ENCODE measurements at places on chromosomes 4 and X. TPM values are rescaled to one million over a fixed set of nuclear protein-coding genes. Genes with fewer than 3 reads are reported as not detected.

SERTM2 gene
- total RNA-seq: not detected

LIMCH1 gene
- total RNA-seq: 0.18 TPM

ATP2B3 gene
- not detected for total RNA-seq

TEX13B gene
- 0.20 TPM for total RNA-seq

FATE1 gene
- not detected for total RNA-seq

NXF2B gene
- total RNA-seq: 8.0 TPM

CXCL11 gene
- total RNA-seq: 4.5 TPM

CTAG2 gene
- 36.0 TPM for total RNA-seq

KLF8 gene
- total RNA-seq: 0.02 TPM

DMP1 gene
- total RNA-seq: not detected

TCEAL9 gene
- total RNA-seq: 19.5 TPM

NAT8L gene
- 9.5 TPM for total RNA-seq

CCSER1 gene
- not detected for total RNA-seq

ADGRG4 gene
- total RNA-seq: not detected

PLS3 gene
- total RNA-seq: 0.36 TPM

SRPX gene
- total RNA-seq: 0.45 TPM

P2RY10 gene
- not detected for total RNA-seq

HADH gene
- 39.8 TPM for total RNA-seq

GK gene
- 13.5 TPM for total RNA-seq

All from K562 (cell line).